NCI-H345 (cell line): ENCODE measurements at places on chromosomes 4 and X.
A peak's percentile ranks its signal among the peaks of the same experiment; 100 is the strongest.

GRCh38 chr4:4658052-4658451 lies 116.2 kb upstream of the STX18 start:
- no peak for DNase-seq

- DNase-seq: no peak
Measured at GRCh38 chrX:21656587-21657317, 1.4 kb downstream of the KLHL34 start.

GRCh38 chr4:71113294-71113693 lies 119.8 kb downstream of the DCK start:
- no peak for DNase-seq

DNA sequence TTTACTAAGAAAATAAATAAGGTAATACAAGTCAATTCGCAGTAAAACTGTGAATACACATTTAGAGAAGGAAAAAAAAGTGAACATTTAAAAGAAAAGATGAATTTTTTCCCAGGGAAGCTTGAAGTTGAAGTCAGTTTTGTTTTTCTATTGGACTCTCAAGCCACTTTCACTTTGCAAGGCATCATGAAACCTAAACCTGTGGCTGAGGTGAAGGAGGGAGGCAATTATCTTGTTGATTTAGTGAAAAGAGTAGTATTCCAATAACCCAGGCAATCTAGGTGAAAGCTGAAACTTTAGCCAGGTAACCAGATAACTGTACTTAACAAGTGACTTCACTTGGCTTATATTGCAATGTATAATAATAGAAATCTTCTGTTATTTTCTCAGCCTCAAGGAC lies 138.6 kb downstream of the HDX start:
- DNase-seq: no peak

- no peak for DNase-seq
Measured at GRCh38 chr4:141192564-141192963, 28.1 kb upstream of the ZNF330 start.

DNA sequence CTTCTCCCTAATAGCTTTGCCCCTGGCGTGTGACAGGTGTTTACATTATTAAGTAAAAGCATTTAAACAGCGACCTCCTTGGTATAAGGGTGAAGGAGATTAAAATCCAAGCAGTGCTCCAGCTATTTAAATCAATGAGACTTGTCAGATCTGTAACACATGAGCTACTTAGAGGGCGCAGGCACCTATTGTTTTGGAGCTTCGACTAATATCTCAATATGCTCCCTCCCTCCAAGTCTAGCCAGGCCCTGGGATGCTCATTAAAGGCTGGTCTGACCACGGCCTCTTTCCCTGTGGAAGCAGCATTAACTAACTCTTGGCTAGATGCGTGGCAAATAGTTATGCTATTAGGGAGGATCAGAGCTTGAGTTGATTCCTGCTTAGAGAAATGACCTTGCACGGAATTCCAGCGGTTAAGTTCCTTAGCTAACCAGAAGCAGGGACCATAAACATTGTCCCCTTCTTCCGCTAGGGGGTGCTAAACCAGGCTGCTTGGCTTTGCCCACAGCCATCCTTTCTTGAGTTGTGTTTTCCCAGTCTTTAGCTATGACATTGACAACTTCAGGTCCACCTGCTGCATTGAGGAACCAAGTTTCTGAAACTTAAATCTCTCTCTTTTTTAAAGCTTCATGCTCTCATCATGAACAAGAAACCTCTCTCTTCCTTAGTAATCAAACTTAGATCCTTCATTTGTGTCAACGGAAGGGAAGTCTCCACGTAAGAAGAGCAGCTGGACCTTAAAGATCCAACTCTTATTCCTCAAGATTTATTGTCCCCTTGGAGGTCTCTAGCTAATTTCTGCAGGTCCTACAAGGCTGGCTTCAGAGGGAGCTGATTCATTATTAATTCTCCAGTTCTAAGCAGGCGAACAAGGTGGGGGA lies 80.7 kb upstream of the IGFBP7 start:
- no peak for DNase-seq

- DNase-seq: no peak
Measured at GRCh38 chr4:28475381-28475780, 1614.7 kb downstream of the STIM2 start.

DNA sequence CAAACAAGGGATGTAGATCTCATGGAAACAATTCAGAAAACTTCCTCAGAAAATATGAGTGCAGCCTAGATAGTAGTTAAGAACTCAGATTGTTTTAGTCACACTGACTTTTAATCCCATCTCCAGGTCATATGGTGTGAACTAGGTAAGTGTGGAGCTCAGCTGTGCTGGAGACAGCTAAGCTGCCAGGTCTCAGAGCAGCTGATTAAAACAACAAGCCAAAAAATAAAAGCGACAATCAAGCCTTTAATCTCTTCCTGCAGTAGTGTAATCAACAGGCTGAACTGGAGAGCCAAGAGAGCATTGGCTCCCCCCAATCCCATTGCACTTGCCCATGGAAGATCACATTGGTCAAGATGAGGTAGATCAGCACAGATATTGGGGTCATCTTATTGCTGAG lies 98.3 kb upstream of the ATOH1 start:
- DNase-seq: no peak

DNA sequence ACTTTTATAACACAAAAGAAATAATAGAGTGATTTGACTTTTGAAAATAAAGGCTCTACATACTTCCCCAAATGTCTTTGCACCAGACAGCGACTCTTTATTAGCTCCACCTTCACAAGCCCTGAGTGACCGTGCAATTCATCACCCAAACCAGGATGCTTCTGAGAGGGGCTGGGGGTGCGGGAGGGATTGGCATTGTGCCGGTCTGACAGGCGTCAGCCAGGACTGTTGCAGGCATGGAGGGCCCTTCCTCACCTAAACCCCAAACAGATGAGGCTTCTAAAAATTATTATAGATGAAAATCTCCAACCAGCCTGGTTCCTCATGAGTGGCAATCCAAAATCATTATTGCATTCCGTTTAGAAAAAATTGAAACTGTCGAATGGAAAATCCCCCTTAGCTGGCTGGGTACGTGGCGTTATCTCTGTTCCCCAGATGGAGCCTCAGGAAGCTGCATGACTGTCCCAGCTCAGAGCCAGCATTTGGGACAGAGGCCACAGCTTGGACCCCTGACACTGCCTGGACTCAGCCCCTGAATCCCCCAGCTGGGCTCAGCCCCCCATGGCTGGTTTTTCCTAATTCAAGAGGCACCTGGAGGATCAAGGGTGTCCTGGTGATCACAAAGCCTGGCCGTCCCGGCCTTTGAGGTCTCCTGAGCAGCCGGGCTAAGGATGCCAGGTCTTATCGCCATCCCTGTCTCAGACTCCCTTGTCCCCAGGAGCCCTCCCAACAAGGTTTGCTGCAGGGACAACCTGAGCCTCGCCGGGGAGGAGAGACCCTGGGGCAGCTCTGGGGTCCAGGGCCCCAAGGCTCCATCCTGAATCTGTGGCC lies 60.4 kb downstream of the SORCS2 start:
- DNase-seq: no peak

DNA sequence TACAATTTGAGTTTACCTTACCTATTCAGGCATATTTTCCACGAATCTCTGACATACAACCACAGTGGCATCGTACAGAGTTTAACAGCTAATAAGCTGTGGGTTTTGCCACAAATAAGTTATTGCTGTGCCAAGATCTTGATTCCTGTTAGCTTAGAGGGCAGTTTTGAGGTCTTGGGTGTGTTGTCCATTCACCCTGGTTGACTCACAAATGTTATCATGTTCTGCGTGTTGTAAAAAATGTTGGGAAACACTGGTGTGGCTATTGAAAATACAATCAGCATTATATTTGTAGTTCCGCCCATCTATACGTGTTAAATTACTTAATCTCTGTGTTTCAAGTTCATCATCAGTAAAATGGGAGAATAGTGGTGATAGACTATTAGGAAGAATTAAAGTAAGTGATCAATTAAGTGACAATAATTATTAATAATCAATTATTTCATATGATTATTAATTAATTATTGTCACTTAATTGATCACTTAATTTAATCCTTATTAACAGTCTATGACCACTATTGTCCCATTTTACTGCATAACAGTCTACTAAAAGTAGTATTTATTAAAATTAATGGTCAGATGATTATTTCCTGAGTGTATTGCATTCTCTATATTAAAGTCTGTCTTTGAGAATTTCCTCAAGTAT lies 96.3 kb downstream of the TMA16 start:
- no peak for DNase-seq

DNA sequence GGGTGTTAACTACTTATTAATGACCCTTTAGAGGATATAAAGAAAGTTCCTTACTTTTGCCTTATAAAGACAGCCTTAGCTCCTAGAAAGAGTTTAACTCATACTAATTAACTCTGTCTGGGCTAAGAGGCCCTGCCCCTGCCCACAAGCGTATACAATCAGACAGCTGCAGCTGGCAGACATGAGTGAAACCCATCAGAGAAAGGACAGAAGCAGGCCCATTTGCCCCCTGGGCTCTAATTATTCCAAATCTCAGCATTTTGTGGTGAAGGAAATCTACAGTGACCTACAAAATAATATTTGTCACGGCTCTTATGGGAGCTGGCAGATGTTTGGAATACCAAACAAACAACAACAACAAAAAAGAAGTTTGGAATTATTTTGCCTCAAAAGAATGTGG lies 71.8 kb downstream of the CHRDL1 start:
- no peak for DNase-seq

GRCh38 chrX:13688384-13688957 lies 457 bp upstream of the RAB9A start:
- DNase-seq: peak; percentile 25

- DNase-seq: no peak
Measured at GRCh38 chr4:69025191-69025998, 70.9 kb upstream of the UGT2B7 start.

DNA sequence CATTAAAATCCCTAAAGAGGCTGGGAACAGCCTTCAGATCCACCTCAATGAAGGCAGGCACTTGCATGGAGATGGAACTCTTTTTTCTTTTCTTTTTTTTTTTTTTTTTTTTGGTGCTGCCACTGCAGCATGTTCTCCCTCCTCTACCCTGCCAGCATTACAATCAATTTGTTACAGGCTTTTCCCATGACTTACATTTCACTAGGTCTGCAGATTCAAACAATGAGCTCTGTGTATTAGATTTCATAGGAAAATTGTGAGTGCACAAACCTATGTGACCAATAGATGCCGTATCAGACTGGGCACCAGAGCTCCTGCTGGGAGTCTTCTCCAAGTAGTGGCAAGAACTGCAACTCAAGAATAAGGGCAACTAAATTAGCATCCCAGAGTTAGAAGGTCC lies 63.8 kb upstream of the GABRQ start:
- DNase-seq: no peak

DNA sequence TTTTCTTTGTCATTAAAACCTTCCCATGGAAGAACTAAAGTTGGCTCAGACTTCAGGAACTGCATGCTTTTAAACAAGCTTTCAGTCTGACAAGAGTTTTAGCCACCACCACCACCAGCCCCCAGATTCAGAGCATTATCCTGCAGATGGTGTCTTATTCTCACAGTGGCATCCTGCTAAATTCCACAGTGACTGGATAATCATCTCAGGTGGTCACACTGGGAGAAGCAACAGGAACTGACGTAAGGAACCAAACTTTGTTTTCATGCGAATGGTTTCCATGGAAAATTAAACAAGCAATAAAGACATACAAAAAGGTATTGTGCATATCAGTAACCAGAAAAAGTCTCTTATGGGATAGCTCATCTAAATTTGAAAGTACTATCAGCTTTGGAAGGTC lies 370.7 kb downstream of the FBXW7 start:
- DNase-seq: no peak

- DNase-seq: no peak
Measured at GRCh38 chrX:42241421-42241820, 318.1 kb upstream of the CASK start.

DNA sequence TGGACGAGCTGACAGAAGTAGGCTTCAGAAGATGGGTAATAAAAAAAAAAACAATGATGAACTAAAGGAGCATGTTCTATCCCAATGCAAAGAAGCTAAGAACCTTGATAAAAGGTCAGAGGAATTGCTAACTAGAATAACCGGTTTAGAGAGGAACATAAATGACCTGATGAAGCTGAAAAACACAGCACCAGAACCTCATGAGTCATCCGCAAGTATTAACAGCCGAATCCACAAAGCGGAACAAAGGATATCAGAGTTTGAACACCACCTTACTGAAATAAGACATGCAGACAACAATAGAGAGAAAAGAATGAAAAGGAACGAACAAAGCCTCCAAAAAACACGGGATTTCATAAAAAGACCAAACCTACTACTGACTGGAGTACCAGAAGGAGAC lies 10.5 kb downstream of the NELFA start:
- no peak for DNase-seq

GRCh38 chr4:128574706-128575105 lies 234.8 kb upstream of the JADE1 start:
- peak; percentile 37 for DNase-seq

GRCh38 chr4:173525118-173526011 lies 4.7 kb downstream of the HAND2 start:
- DNase-seq: no peak

DNA sequence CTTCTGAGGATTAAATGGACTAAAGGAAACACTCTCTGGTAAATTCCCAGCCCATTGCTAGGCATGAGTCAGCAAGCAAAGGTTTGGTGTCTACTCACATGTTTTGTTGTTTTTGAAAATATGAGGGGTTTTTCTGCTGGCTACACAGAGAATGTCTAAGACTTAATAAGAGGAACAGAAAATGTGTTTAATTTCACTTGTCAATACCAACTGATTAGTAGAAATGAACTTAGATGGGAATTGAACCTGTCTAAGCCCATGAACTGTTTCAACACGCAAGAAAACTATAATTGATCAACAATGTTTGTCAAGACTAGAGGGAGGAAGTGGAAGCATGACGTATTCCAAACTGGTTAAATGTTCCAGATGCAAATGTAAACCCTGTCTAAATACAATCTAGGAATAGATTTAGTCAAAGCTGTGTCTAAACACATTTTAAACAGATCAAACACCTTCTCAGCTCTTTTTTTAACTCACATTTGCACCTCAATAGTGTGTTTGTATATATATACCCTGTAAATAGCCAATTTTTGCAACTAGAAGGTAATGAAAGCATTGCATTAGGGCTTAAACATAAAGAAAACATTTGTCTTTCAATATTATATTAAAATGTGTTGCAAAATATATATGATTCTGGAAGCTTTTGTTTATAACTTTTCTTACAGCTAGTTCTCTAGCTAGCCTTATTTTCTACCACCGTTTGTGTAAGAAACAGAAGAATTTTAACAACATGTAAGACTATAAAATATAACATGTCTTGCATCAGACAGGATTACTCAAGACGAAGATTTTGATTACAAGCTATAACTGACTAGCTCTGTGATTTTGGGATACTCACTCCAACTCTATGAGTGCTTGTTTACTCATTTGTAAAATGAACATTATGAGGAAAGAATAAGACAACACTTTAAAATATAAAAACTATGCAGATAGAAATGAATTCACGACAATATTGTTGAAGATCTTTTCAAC lies 607.8 kb downstream of the FSTL5 start:
- DNase-seq: no peak

- no peak for DNase-seq
Measured at GRCh38 chrX:146055733-146056132, 238.1 kb downstream of the SLITRK2 start.

- DNase-seq: peak; percentile 68
Measured at GRCh38 chrX:107205770-107206696, at the start of the genes DNAAF6 and NUP62CL. TSS of gene DNAAF6 (plus strand) at chrX:107206611. CDS start at chrX:107212876, 6,265 bp downstream. TSS of gene NUP62CL (minus strand) at chrX:107206433. CDS start at chrX:107175146, 31,287 bp downstream.

- peak; percentile 69 for DNase-seq
Measured at GRCh38 chr4:122086338-122087065, 65.6 kb upstream of the BLTP1 start.

- no peak for DNase-seq
Measured at GRCh38 chr4:156538210-156538609, 433.4 kb downstream of the PDGFC start.

- no peak for DNase-seq
Measured at GRCh38 chr4:181948839-181949382, 294.3 kb upstream of the TENM3 start.
